ENCODE measurements at places on chromosomes 3 and 15.
A peak's percentile ranks its signal among the peaks of the same experiment; 100 is the strongest.

DNA sequence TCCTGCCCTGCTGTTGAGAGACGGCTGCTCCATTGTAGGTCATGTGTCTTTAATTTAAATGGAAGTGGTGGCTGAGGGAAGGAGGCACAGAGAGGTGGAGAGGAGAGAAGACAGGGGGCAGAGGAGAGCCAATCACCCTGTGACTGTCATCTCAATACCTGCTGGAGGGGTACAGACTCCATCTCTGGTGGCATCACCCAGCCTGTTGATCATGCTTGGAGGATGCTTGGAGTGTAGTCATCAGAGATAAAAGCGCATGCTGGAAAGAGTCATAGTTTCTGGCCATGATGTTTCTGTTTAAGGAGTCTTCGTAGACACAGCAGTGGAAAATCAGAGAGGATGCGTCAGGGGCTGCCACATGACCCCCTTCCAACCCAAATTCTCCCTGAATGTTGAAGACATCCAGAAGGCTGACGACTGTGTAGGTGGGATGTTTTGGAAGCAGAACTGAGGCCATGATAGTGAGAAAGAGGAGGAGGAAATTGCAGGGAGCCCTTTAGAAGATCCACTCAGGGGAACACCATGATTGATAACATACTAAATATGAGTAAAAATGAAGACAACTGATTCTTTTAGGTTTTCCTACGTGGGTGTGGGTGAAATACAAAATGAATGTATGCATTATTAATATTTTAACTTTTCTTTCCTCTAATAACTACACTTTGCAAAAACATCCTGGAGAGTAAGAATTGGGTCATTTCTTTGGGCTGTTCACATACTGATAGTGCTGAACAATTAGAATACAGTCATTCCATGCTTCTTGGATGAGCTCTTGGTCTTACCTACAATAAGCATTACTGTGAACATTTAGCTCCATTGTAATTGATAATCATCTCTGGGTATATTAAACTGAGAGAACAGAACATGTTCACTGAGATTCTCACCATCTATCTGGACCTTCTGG lies 210.6 kb upstream of the ATP10A start:
- DNase-seq, result no peak

- no peak for DNase-seq
These were observed 38.4 kb downstream of the SUCLG2 start for GRCh38 chr3:67616046-67616445.

GRCh38 chr15:51281368-51281967 lies 56.9 kb downstream of the CYP19A1 start:
- peak; percentile 68 for DNase-seq

DNA sequence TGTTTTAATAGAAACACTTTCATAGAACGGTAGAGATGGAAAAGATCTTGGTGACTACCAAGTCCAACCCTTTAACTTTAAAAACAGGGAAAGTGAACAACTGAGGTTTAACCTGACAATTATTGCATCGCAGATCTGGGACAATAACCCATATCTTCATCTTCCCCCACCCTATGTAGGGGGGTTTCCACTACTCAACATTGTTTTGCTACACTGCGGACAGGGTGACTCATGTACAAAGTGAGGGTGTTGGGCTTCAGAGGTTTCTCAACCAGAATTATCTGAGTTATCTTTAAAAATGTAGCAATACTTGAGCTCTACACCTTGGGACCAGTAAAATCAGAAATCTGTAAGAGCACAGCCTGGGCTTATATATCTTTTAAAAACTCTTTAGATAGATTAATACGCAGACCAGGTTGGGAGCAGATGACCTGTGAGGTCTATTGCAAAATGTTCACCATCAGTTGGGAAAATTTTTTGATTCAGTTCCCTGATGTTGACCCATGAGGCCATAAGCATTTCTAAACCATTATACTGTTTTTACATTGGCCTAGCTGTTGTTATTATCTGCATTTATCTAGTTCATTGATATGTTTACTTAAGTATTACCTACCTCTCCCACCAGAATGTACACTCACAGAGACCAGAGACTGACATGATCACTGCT lies 103.6 kb upstream of the ICE2 start:
- DNase-seq, result no peak

DNA sequence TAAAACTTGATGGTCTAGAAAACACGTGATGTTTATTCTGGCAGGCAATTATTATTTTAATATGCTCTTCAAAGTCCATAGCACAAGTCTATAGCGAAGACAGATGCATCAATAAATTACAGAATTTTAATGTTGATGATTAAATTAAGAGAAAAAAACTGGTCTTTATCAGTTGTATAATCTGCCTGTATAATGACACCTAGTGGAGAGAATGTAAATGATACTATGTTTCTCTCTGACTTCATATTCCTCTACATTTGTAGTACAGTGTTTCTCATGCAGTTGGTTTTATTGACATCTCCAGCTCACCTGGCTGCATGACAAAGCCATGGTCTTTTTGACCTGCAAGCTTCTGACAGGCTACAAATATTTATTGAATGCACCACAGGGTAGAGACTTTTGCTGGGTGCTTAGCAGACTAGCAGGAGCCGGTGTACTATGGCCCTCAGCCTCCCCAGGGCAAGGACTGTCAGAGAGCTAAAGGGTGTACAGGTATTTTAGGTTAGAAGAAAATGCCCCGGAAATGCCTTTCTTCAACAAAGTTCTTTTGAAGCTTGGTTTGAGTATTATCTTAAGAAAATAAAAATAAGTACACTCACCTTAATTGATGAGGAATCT lies 289.9 kb downstream of the GAP43 start:
- no peak for DNase-seq

Data from right forelimb (tissue), 1 donor.